ENCODE measurements at places on chromosomes 1 and 21.

DNA sequence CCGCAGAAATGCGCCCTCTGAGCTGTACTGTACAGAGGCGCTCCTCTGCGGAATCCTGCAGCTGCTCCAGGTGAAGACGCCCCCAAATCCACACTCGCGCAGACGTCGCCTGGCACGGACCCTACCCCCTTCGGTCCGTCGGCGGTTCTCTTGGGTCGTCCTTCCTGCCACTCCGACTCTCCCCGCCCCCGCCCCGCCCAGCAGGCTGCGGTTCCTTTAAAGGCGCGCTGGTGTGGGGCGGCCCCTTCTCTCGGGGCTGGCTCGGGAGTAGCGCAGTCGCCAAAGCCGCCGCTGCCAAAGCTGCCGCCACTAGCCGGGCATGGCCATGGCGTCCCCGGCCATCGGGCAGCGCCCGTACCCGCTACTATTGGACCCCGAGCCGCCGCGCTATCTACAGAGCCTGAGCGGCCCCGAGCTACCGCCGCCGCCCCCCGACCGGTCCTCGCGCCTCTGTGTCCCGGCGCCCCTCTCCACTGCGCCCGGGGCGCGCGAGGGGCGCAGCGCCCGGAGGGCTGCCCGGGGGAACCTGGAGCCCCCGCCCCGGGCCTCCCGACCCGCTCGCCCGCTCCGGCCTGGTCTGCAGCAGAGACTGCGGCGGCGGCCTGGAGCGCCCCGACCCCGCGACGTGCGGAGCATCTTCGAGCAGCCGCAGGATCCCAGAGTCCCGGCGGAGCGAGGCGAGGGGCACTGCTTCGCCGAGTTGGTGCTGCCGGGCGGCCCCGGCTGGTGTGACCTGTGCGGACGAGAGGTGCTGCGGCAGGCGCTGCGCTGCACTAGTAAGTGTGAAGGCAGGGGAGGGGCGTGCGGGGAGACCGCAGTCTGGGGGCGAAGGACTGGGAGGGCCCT is at the start of gene RASSF5:
Gene RASSF5 (plus strand): TSS at position 248 of the 846 bp plus-strand sequence. CDS start 72 bp downstream, at position 320.
- DNase-seq = peak; percentile 68

DNA sequence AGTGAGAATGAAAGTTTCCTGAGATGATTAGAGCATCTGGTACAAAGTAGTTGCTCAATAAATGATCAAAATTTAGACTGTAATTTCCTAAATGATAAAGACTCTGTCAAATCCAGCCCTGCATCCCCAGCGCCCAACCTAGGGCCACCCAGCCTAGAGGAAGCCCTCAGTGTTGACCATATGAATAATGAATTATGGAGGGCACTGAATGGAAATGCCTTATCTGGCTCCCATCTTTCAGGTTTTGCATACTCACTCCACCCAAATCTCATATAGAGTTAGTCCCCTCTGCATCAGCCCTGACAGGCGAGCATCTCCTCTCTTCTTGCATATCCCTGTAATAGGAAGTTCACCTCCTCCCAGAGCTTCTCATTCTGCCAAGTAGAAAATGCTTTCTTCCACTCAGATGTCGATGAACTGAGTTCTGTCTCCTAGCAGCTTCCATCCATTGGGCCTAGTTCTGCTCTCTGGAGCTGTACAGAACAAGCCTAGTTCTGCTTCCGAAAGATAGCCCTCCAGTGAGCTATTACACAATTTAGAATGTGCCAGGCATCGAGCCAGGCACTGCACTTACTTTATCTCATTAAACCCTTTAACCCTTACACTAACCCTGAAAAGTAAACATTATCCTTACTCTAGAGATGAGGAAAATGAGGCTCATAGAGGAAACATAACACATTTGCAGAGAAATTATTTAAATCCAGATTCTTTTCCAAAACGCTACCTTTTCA is 20.9 kb downstream of the COA7 start:
- no peak for DNase-seq

DNA sequence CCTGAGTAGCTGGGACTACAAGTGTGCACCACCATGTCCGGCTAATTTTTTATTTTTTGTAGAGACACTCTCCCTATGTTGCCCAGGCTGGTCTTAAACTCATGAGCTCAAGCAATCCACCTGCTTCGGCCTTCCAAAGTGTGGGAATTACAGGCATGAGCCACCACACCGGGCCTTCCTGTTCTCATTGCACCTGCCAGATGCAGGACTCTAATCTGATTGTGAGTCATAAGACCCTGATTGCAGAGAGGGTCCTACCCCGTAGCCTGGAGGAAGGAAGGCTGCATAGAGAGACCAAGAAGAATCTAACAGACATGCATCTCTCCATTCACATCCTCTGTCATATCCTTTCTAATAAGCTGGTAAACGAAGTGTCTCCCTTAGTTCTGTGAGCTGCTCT is 19.5 kb upstream of the CGN start:
- DNase-seq = no peak

DNA sequence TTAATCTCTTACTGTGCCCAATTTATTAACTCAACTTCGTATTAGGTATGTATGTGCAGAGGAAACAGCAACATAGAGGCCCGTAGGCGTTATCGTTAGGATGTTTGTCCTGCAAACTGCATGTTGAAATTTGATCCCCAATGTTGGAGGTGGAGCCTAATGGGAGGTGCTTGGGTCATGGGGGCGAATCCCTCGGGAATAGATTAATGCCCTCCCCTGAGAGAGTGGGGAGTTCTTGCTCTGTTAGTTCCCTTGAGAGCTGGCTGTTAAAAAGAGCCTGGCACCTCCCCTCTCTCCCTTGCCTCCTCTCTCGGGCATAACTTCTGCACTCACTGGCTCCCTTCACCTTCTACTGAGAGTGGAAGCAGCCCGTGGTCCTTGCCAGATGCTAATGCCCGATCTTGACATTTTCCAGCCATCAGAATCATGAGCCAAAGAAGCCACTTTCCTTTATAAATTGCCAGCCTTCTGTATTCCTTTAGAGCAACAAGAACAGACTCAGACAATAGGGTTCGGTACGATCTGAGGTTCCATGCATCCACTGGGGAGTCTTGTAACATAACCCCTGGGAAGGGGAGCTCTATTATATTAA is 149.0 kb upstream of the RAB4A start:
- no peak for DNase-seq

DNA sequence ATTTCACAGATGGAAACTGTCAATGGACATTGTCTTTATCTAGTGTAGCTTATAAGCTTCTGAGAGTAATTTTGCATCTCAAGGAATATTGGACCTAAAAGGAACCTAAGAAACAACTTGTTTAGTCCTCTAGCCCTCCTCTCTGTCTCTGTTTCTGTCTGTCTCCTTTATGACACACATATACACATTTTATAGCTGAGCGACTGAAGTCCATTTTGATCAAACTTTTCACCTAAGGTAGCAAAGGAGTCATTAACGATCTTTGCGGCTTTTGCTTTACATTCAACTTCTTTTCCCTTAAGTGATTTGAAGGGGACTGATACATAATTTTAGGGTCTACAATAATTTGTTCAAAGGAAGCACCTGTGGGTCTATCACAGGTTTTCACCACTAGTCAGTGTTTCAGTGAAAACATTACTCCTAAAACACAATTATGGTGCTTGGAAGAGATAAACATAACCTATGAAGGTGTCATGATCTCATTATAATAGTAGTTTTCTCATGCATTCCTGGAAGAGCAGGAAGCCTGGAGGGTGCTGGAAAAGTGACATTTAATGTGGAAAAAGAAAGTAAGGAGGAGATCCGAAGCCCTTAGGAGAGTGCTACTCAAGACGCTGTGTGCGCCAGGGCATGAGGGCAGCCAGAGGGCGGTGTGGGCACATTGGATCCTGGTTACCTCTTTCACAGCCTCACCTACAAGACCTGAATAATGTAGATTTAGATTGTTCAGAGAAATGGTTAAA is 248.6 kb downstream of the DNM3 start:
- DNase-seq = peak; percentile 32

DNA sequence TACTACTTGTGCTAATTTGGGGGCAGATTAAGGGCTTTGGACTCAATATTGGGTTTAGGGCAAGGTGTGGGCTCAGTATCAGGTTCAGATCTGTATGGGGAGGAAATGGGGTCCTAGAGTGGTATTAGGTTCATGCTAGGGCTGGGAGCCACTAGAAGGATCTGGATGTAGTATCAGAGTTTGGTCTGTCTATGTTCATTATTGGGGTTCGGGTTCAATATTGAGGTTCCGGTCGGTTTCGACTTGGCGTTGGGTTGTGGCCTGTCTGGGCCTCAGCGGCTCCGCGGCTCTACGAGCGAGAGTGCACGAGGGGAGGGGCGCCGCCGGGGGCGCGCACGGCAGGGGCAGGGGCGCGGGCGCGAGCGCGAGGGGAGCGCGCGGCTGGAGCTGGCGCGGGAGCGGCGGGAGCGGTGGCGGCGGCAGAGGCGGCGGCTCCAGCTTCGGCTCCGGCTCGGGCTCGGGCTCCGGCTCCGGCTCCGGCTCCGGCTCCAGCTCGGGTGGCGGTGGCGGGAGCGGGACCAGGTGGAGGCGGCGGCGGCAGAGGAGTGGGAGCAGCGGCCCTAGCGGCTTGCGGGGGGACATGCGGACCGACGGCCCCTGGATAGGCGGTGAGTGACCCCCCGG is at the start of gene PTPRF:
Gene PTPRF (plus strand): TSS at position 401 of the 624 bp plus-strand sequence. CDS start 14,193 bp downstream, outside the sequence.
- peak; percentile 11 for DNase-seq

- no peak for DNase-seq
These were observed 1068.8 kb upstream of the ADGRL4 start for GRCh38 chr1:80075351-80075750.

DNA sequence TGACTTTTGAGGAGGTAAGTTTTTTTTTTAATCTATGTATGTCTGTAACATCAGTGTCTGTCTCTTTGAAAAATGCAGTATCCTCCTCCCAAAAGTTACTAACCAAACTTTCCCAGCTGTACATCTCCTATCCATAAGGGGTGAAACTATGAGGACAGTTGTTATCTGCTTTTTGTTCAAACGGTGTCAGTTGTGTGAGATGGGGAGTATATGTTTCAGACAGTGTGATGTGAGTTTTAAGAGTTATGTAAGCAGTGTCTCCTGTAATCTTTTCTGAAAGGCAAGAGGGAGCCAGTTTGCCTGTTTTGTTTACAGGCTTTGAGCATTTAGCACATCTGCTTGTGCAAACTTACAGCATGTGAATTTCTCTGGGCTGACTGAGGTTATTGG is 34.8 kb upstream of the CACYBP start:
- DNase-seq = no peak

DNA sequence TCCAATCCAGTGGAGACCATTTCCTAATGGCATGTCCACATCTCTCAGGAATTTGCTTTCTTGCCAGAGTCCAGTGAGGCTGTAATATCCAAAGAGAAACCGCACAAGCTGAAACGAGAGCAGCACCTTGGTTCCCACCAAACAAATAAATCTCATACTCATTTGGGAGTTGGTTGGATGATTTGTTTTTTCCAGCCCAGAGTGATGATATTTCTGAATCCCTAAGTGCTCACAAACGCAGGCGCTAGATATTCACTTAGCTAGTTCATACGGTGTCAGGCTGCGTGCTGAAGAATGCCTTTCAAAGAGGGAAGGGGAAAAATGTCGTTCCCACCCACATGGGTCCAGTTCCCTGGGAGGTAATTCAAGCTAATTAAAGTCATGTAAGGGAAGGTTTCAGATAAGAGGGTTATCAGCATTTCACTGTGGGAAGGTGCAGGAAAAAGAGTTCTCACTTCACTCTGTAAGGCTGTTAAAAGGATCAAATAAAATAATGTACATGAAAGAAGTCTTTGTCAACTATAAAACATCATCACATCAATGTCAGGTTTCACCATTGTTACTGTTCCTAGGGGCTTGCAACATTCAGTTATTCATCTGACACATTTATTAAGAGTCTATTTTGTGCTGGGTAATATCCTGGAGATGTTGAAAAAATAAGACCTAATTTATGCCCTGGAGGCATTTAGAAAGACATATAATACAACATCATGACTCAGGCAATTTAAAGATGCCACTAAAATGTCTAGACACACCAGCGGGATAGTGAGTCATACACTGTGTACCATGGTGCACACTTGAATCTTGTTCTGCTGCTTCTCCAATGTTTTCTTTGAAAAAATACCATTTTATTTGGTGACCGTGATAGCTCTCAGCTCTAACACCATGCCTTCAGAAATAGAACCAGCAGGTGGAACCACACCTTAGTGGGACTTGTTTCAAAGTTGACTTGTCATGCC is 19.3 kb downstream of the DPT start:
- no peak for DNase-seq

DNA sequence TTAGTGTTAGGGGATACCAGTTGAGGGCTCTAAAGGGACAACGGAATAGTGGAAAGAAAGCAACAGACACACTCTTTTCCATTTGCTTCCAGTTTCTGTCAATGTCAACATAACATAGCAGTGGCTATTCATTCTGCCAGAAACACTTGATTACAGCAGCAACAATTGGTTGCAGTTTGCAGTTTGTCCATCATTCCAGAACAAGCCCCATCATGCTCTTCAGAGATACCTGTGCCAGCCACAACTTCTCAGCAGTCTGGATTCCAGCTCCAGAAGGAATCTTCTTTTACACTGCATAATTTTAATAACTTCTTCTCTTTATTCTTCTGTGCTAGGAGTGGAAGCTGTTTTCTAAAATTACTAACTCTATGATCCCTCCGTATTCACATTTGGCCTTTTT is 1521.4 kb downstream of the PLA2G4A start:
- no peak for DNase-seq

DNA sequence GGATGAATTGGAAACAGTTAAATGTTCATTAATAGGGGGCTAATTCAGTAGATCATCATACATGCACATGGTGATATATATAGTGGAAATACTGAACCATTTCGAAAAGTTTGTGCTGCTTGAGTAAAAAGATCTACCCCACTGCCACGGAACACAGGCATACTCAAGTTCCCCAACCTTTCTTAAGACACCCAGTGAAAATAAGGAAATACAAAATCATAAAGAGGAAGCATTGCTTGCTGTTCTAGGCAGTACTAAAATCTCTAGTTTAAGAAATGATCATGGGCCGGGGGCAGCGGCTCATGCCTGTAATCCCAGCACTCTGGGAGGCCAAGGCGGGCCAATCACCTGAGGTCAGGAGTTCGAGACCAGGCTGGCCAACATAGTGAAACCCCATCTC is 37.6 kb upstream of the KIRREL1 start:
- no peak for DNase-seq

DNA sequence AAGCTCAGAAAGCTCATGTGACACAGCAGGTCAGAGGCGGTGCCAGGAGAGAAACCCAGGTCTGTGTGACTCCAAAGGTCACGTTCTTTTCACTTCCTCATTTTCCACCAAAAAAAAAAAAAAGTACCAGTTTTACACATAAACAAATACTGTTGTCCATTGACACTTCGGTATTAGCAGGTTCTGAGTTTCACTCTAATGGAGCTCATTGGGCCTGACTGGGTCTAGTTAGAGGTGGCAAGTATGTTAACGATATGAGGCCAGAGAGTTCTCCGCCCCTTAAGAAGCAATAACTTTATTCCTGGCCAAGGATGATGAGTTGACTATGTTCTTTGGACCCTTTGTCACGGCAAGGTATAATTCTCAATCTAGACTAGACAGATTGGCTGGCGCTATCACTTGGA is 30.0 kb upstream of the SDE2 start:
- DNase-seq = no peak

DNA sequence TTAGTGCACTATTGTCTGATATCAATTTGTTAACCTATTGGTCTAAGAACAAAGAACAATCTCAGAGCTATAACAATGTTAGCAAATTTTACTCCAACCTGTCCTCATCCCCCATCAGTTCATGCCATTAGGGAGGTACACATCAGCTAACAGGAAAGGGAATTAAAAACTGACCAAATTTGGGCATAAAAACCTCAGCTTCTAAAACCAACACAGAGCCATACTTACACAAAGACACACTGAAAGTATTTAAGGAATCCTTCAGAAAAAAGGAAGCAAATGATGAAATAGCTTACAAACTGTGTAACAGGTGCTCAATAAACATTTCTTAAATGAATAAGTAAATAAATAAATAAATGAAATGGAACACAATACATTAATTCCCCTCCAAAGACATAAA is 89.2 kb downstream of the TTLL7 start:
- DNase-seq = no peak

Measured in activated T-helper 1 cell treated with Interleukin-2 at 50 U/mL for 16 hours (primary cell).